Midbrain (tissue), 1 donor: ENCODE measurements at places on chromosomes 3 and 15.

DNA sequence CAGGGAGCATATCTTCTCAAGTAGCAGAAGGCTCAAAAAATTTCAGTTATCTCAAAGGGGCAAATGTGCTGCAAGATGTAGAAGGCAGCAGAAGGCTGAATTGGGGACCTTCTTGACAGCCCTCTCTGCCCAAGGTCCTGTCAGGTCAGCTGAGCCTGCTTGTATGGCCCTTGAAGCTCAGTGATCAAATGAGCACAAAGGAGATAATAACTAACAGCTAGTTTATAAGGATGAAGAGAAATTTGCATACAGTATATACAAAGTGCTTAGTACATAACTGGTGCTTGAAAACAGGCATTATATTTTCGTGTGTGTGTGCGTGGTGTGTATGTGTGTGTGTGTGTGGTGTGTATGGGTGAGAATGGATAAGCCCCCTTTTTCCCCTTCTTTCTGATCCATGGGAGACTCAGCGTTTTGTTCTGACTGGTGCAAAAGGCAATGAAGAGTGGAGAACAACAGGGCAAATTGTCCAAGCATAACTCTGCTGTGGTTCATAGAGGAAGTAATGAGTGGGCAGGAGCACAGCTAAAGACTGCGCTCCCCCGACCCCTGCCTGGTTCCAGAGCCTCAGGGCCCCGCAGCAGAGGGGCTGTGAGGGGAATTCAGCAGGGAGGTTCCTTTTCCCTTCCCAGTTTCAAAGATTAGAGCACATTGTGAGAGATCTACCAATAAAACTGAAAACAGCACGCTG lies 356.8 kb upstream of the NR2F2 start:
- no peak for DNase-seq

DNA sequence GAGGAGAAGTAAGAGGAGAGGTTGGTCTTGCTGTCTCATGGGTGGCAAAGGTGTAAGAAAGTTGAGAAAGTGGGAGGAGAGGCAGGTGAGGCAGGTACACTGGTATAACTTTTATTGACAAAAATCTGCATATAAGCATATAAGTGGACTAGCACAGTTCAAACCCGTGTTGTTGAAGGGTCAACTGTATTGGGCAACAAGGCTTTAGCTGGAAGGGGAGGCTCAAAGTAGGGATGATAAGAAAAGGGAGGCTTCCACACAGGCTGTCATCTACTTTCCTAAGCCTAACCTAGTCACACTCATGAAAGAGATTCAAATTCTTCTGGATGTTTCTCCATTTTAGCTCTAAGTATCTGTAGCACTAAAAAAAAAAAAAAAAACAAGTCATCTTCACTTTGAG lies 188.1 kb upstream of the SEMA6D start:
- no peak for DNase-seq

DNA sequence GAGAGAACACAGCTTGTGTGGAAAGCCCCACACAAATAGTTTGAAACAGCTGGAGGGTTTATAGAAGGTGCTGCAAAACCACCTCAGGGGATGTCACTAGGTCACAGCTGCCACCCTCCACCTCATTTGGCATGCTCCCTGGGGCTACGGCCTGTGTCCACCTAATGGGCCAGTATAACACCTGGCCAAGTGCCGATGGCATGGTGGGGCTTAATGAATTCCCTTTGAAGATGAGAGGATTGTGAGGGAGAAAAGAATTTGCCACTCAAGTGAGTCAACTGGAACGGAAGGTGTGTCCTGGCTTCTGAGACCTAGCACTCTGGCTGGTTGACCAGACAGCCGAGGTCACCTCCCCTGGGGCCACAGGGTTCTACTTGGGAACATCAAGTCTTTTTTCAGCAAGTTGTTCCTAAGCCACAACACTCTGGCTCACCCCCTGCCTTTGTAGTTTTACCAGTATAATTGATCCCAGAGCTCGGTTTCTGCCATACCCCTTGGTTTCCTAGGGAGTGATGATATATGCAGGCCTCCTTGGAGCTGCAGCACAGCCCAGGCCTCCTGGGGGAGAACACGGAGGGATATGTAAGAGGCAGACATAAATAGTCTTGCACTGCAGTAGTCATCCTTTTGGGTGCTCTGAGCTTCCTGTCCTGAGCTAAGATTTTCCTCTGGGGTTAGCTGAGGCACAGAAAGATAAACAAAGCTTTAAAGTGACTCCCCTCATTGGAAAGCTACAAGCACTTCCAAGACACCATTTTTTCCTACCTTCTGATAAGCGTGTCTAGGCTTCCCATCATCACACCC lies 178.2 kb upstream of the LPP start:
- DNase-seq = no peak

- DNase-seq = no peak
These were observed 145.0 kb upstream of the TMCO5A start for GRCh38 chr15:37789397-37789786.

GRCh38 chr15:48592933-48593332 lies 52.6 kb downstream of the FBN1 start:
- no peak for DNase-seq

DNA sequence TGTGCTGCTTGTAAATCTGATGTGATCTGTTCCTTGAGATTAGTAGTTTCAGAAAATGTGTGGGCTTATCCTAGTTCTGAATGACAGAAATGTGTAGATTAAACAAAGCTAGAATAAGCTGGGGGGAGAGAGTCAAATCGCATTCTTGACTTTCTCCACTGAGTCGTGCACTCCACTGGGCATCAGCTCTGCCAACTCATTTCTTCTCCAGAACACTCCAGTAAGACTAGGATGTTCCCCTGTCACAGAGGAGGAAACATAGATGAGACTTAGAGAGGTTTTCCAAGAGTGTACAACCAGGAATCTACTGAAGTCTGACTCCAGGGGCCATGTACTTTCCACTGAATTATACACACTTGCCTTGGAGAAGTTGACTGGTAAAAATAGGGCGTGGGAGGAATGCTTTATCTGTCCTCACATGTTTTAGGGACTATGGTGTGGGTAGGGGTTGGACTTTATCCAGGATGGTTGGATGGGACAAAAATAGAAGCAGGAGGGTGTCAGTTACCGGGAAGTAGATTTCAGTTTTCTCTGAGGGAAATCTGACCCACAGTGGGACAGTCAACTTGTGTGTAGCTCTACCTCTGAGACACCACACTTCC lies 298.2 kb downstream of the UBE2E2 start:
- DNase-seq = no peak

DNA sequence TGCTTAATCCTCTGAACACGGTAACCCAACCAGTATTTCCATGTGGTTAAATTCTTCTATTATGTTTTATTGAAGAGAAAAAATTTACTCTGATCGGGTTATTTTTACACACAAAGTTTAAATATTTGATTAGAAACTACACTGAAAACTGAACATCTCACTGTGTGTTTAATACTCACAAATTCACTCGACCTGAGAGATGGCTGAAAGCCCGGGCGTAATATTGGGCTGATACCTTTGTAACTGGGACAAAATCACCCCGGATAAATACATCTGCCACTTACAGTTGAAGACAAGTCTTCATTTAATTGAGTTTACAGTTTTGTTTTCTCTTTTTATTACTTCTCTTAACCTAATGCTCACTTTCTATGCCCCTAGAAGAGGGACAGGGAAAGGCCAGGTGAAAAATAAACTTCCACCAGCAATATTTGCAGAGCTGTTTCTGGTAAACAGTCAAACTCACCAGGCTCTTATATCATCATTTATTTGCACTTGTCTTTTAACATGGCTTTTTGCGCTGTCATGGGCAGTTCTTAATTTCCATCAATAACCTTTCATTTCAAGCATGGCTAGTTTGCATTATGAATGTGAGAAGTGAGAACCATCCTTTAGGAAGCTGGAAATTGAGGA lies 145.6 kb upstream of the TMCO5A start:
- no peak for DNase-seq

GRCh38 chr3:196555295-196555694 lies 13.1 kb downstream of the WDR53 start:
- no peak for DNase-seq

- no peak for DNase-seq
These were observed 1.7 kb upstream of the PLA2G4F start for GRCh38 chr15:42157981-42158765.

DNA sequence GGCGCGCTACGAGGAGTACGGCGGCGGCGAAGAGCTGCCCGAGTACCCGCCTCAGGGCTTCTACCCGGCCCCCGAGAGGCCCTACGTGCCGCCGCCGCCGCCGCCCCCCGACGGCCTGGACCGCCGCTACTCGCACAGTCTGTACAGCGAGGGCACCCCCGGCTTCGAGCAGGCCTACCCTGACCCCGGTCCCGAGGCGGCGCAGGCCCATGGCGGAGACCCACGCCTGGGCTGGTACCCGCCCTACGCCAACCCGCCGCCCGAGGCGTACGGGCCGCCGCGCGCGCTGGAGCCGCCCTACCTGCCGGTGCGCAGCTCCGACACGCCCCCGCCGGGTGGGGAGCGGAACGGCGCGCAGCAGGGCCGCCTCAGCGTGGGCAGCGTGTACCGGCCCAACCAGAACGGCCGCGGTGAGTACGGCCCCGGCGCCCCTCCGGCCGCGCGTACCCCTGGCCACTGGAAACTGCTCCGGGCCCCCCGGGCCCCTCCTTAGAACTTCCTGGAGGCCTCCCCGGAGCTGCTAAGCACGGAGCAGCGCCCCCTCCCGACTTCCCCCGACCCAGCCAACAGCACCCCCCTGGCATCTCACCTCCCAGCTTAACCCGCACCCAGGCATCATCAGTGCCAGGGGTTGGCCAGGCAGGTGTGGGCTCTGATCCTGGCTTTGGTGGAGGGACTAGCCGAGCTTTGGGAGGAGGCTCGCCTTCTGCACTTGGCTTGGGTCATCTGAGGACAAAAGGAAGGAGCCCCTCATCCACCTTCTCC lies 1.4 kb downstream of the LOXL1 start:
- no peak for DNase-seq

DNA sequence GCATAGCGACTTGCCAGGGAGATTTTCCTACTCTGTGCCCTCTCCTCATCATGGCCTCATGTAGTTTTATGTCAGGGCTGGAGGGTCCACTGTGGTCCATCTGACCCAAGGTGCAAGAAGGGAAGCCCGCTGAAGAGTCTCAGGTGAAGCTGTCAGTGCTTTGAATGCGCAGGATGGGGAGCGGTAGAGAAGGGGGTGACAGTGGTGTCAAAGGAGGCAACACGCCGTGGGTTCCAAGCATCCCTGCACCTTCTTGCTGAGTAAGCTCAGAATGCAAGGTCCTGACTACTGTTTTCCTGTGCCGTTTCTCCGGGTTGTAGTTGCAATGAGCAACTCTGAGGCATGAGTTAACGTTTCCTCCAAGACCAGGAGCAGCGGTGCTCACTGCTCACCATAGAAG lies 44.9 kb upstream of the RAB6B start:
- DNase-seq = no peak

DNA sequence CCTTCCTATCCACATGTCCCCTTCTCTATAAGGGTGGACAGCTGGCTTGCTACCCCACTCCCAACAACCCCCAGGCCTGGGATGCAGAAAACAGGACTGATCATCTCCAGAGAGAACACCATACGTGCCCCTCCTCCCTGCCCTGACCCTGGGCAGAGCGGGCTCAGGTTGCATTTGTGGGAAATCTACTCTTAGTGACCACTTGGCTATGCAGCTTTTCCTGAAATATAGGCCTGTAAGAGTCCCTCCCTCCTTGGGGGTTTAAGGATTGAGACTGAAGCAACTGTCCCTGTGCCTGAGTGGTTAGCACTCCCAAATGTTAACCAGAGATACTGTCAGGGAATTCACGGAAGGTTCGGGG lies 11.7 kb downstream of the SH2D7 start:
- no peak for DNase-seq

DNA sequence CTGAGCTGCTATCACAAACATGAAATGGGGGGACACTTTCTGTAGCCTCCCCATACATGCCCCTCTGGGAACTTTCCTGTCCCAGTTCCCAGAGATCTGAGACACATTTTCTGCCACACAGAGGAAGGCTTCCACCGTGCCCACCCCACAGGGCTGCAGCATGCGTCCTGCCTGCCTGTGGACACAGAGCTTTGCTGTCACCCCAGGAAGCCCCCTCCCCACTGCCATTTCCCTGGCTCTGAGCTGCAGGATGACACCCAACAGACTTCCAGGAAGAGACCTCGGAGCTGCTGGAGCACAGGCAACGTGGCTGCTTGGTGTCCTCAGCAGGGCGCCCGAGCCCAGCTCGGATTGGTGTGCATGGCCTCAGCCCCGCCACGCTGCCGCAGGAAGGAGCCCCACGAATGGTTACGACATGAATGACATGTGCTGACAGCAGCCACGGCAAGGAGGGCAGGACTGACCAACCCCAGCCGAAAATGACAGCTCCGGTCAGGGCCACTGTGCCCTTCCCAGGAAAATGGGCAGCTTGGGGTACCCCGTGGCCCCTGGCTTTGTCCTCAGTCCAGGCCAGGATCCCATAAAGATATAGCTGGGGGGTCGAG lies 81.3 kb downstream of the VGLL4 start:
- DNase-seq = no peak

- DNase-seq = no peak
These were observed 24.1 kb upstream of the SERPINI2 start for GRCh38 chr3:167497903-167498302.

GRCh38 chr3:48748754-48749153 lies 31.7 kb upstream of the IP6K2 start:
- peak; percentile 42 for DNase-seq

DNA sequence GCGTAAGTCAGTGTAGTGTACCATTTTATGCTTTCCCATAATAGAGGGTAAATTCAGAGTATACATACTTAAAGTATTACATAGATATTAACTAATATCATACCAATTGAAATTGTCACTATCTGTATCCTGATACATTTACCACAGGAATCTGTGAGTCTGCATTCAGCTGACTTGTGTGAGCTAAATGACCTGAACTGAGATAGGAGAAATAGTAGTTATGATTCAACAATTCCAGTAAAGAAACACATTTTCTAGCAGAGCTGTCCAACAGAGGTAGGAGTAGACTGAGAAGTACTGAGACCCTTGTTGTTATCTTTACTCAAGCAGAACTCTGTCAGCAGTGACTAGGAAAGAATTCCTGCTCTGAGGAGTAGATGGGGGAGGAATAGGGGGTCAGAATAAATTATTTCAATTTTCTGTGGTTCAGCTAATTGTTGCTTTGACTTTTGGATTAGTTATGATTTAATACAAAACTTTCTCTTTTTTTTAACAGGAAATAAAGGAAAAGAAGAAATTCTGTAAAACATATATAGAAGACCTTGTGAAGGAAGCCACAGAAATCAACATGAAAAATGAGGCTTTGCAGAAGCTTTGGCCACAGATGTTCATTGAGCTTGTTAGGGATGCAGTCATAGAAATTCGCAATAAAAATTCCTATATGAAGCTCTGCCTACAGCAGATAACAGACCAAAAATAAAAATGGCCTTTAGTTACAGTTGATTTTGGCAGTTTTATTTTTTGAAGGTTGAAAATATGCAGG lies 66.2 kb upstream of the THSD4 start:
- DNase-seq = no peak

GRCh38 chr3:138186803-138187295 lies 252 bp upstream of the ARMC8 start:
- DNase-seq = peak; percentile 92
